ENCODE measurements at places on chromosomes 1 and 21.

GRCh38 chr1:186429017-186429416 lies 31.9 kb downstream of the PDC start:
- no peak for DNase-seq

DNA sequence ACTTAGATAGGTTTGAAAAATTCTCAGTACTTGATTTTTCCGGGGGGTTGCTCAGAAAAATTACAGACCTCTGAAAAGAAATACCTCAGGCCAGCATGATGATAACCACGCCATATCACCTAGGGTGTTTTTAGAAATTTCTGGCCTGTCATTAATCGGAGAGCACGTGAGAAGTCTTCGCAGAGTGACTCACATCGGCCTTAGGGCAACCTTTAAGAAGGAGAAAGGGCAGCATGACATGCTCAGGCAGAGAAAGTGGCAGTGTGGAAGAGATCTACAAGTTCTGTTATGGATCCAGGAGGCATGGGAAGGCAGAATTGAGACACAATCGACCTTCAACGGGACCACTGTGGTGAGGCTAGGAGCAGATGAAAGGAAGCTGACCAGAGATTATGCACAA lies 506.3 kb downstream of the LMO4 start:
- DNase-seq = no peak

DNA sequence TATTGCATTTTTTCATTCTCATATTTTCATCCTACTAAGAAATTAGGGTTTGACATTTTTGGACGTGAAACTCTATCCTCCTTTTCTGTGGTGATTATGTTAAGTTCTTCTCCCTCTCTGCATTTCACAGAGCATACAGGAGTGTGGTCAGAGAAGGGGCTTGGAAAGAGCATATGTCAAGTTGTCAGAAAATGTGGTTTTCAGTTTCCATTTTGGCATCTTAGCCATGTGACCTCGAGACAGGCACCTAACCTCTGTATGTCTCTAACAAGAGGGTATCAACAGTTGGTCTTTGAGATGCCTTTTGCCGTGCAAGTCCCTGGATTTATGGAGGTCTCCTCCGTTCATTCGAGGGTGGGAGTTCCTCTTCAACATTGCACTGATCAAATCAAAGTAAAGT lies 140.7 kb downstream of the CYYR1 start:
- DNase-seq = no peak

GRCh38 chr1:212544110-212544509 lies 64.5 kb upstream of the ATF3 start:
- DNase-seq = no peak

DNA sequence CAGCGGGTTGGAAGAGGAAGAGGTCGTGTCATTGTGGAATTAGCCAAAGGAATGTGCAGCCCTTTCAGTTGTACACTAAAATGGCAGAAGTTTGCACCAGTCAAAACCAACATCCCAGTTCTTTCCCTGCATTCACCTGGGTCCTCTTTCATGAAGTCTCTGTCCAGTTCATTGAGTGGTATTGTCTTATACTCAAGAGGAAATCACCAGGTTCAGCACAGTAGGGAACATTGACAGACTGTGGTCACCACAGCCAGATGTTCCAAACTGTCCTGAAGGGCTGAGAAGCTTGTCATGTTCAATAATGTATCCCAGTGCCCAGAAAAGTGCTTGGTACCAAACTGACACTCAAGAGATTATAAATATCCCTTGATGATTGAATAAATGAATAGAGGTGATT lies 131.6 kb downstream of the GLUL start:
- no peak for DNase-seq

GRCh38 chr21:42049578-42050430 lies 21.3 kb upstream of the UMODL1 start:
- DNase-seq = no peak

Measured in SK-N-DZ (cell line).